ENCODE measurements at places on chromosomes 2 and 18. TPM values are rescaled to one million over a fixed set of nuclear protein-coding genes. Genes with fewer than 3 reads are reported as not detected.

DNA sequence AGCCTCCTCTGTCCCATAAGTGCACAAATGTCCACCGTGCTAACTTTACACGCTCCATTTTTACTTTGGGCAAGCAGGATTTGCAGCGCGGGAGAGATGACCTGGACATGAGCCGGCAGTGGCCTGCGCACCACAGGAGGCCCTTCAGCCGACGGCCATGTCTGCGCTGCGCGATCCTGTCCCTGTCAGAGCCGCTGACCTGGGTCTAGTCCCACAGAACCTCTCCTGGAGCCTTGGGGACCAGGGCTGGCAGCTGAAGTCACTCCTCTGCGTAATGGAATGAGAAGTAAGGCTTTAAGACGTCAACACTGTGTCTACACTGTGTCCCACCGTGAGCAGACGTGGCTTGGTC is 29.6 kb downstream of the ADI1 start:
- DNase-seq, result no peak

- no peak for DNase-seq
Measured at GRCh38 chr2:229900012-229900411, 21.8 kb downstream of the TRIP12 start.

DNA sequence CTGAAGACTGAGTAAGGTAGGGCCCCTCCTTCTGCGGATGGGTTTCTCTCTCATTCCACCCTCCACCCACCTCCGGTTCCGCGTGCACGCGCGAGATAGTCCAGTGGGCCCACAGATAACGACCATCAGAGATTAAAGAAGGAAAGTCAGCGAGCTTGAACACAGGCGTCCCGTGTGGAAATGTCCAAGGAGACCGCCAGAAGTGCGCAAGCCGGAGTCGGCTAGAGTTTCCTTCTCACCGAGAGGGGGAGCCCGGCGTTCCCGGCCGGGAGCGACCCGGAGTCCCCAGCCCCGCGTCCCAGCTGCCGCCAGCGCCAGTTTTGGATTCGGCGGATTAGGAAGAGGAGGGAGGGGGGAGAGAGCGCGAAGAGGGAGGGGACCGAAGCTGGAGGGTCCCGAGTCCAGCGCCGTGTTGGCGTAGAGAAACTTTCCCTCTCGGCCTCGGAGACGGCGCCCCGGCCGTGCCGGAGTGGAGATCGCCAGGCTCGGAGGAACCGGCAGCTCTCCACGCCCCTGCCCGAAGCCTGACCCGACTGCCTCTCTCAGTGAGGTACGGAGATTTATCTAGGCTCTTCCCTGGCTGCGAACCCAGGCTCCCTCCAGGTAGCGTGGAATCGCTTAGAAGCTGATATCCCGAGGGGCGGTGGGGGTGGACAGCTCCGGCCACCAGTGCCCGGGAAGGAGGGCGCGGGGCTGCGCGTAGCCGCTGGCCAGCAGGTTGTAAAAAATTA is at the start of gene GULP1:
Gene GULP1 (plus strand): TSS at position 258 of the 731 bp plus-strand sequence. CDS start 185,829 bp downstream, outside the sequence.
- DNase-seq, result peak; percentile 76

Gene ABCA12
- 37.8 TPM for total RNA-seq

DNA sequence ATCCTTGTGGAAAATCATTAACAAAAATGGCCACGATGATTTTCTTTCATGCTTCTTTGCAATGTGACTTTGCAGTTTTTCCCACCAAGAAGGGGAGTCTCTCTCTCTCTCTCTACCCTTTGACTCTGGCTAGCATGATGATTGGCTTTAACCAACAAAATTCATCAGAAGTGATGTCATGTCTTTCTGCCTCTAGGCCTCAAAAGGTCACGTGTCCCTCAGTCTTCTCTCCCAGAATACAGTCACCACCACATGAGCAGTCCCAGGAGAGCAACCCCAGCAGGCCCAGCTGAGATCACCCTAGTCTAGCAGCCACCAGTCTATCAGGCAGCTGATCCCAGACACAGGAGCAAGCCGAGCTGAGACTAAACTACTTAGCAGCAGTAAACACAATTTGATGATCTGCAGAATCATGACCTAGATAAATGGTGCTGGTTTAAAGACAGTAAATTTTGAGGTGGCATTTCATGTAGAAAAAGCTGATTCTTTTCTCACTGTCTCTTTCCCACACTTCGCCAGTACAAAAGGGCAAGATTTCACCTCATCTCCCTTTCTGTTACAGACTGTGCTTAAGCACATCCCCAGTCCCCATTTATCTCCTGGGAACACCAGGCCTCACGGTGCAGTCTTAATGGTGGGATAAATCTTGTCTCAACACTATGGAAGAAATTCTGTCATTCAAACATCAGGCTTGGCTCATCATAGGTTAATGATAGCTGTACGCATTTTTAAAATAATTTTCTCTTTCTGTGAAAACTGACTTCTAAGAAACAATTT is 132.7 kb downstream of the SCG2 start:
- DNase-seq, result peak; percentile 33

GRCh38 chr2:173280853-173281252 is 73.8 kb upstream of the CDCA7 start:
- DNase-seq, result no peak

GRCh38 chr2:147843391-147843863 is 1.4 kb upstream of the ACVR2A start:
- no peak for DNase-seq

Gene CNDP1
- total RNA-seq, result not detected

Gene OSR1
- total RNA-seq, result 1.3 TPM

Gene DBI
- 104 TPM for total RNA-seq

DNA sequence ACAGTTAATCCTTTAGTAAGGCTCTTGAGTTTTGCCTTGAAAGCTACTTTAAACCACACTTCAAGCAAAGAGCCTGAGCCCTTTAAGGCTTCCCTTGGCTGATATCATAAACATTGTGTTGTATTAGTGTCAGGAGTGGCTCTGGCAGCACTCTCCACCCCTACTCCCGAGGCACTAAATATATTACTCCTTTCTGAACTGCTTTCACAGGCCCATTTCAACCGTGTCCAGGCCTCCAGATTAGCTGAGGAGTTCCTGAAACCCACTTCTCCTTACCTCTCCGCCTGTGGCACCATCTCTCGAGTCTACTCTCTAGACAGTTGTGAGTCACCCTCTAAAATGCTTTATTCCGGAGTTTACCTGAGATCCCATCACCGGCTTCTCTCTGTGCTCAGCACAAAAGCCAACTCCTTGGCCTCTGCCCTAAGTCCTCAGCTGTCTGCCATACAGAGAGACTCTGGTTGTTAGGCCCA is 14.4 kb upstream of the STON1 start:
- no peak for DNase-seq

DNA sequence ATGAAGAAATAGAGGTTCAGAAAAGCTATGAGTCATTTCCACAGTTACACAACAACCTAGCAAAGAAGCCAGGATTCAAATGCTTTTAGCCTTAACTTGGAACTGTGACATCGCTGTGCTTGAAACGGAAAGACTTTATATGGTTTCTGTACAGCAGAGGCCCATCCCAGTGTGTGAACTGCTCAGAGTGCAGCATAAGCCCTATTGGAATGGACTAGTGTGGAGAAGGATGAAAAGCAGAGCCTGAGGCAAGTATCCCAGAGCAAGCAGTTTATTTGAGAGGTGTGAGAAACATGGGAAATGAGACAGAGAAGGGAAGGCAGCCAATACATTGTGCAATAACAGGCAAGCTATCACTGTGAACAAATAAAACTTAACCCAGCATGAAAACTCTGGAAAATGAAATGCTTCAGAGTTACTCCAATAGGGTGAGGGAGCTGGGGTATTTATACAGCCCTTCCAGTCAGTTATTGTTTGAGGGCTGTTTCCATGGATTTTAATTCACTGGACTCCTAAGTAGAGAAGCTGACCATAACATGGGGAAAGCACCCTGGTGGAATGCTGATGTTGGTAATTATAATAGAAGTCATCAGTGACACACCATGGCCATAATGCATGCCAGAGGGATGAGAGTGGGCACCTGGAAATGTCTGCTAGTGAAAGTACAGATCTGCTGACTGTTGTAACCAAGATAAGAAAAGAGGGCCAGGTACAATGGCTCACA is 254.0 kb upstream of the POU3F3 start:
- peak; percentile 97 for DNase-seq

Gene RTTN
- total RNA-seq, result 55.8 TPM

GRCh38 chr2:84778911-84779690 is 101.8 kb downstream of the TRABD2A start:
- DNase-seq, result no peak

Gene FBXO48
- 1.7 TPM for total RNA-seq

DNA sequence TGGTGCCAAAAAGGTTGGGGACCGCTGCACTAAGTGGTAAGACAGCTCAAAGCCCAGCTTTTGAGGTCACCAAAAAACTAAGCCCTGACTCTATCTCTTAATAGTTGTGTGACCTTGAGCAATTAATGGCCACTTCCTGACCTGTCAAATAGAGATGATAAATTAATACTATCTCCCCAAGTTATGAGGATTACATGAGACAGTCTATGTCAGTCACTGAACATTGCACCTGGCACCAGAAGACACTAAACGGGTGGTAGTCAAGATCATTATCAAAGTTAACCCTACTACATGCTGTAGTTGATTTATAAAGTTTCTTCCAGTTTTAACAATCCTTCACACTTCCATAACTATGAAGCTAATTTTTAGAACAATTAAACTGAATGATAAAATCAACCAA is 36.5 kb downstream of the STPG4 start:
- no peak for DNase-seq

GRCh38 chr2:138724327-138724726 is 55.9 kb downstream of the NXPH2 start:
- DNase-seq, result no peak

Gene IL1RN
- total RNA-seq, result 0.39 TPM

- no peak for DNase-seq
Measured at GRCh38 chr2:61275575-61276184, 113.7 kb downstream of the C2orf74 start.

DNA sequence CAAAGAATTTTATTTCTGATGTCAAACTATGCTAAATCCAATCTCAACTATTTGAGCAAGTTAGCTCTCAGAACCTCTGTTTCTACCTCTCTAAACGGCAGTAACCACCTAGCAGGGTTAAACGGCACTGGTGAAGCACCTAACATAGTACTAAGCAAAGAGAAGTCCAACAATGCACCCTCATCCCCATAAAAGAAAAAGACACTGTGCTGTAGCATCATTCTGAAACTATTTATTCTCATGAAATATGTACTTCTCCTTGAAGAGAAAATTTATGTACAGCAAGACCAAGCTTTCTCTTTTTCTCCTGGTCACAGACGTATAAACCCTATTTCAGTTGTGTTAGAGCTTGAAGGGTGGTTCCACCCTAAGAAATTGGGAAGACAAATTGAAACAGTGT is 4.8 kb downstream of the MEX3C start:
- no peak for DNase-seq

DNA sequence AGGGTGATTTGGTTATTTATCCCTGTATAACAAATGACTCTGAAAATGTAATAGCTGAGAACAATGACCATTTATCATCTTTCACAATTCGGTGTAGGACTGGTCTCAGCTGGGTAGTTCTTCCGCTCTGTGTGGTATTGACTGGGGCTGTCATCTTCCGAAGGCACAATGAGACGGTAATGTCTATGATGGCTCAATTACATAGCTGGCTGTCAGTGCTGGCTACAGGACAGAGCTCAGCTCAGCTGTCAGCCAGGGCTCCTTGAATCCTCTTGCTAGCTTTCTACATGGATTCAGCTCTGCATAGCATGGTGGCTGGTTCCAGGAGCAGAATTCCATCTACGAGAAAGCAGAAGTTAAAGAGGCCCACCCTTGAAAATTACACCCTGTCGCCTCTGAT is 483.8 kb downstream of the TDRD15 start:
- DNase-seq, result no peak
